ENCODE measurements at places on chromosomes 6 and 20. TPM values are rescaled to one million over a fixed set of nuclear protein-coding genes. Genes with fewer than 3 reads are reported as not detected.

FKBP1C gene
- 1.0 TPM for total RNA-seq

DNA sequence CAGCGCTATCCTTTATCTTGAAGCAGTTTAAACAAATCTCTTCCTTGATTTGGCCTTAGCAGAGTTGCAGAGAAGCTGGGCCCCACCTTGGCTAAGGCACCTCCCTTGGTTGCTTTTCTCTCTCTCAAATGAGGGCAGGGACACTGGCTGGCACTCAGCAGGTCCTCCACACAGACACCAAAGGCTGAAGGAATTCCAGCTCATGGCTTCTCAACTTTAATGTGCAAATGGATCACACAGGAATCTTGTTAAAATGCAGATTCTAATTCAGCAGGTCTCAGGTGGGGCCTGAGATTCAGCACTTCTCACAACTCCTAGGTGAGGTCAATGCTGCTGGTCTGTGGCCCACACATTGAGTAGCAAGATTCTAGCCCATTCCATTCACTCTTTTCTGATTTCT, 25.7 kb downstream of the RIMS4 start:
- H3K27me3 ChIP-seq: peaks cover 3% of the 10 kb centered on the region
- H3K27ac ChIP-seq: no peak overlapping the region
- H3K4me1 ChIP-seq: peaks cover 5% of the 10 kb centered on the region
- H3K36me3 ChIP-seq: no peaks in the 10 kb centered on the region
- no peak for DNase-seq
- no peak overlapping the region for H3K4me3 ChIP-seq

DNA sequence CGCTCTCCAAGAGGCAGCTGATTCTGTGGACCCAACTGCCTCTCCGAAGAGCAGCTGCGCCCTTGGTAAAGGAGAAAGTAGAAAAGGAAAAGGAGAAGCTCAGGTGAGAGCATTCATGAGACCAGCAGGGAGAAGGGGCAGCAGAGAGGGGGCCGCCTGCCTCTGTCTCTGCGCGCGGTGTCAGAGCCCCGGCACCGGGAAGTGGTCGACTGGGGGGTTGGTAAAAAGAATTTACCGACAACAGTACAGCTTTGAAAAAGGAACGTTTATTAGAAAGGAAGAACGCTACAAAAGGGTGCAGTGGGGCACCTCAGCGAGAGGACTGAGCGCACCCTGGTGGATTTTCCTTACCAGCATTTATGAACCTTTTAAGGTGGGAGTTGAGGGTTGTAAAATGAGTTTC, 61.9 kb downstream of the GPR6 start:
- H3K36me3 ChIP-seq: no peaks in the 10 kb centered on the region
- H3K27me3 ChIP-seq: peaks cover 7% of the 10 kb centered on the region
- H3K4me1 ChIP-seq: peaks cover 28% of the 10 kb centered on the region

- no peak overlapping the region for H3K4me3 ChIP-seq
- no peaks in the 10 kb centered on the region for H3K27me3 ChIP-seq
- no peak for DNase-seq
Measured at GRCh38 chr6:53246924-53247323, 98.3 kb upstream of the GCM1 start.

SOX18 gene
- 149 TPM for total RNA-seq

DEFB118 gene
- not detected for total RNA-seq

GRCh38 chr6:10578723-10579122, 57.6 kb downstream of the GCNT2 start:
- DNase-seq: no peak
- H3K27me3 ChIP-seq: peaks cover 3% of the 10 kb centered on the region
- no peak overlapping the region for H3K4me3 ChIP-seq
- H3K27ac ChIP-seq: no peak overlapping the region
- peaks cover 32% of the 10 kb centered on the region for H3K36me3 ChIP-seq

MGME1 gene
- 17.5 TPM for total RNA-seq

- peaks cover 6% of the 10 kb centered on the region for H3K27me3 ChIP-seq
- no peaks in the 10 kb centered on the region for H3K4me1 ChIP-seq
- no peak overlapping the region for H3K4me3 ChIP-seq
- no peak for DNase-seq
- no peaks in the 10 kb centered on the region for H3K36me3 ChIP-seq
Measured at GRCh38 chr6:163717106-163717764, 302.7 kb downstream of the QKI start.

DNA sequence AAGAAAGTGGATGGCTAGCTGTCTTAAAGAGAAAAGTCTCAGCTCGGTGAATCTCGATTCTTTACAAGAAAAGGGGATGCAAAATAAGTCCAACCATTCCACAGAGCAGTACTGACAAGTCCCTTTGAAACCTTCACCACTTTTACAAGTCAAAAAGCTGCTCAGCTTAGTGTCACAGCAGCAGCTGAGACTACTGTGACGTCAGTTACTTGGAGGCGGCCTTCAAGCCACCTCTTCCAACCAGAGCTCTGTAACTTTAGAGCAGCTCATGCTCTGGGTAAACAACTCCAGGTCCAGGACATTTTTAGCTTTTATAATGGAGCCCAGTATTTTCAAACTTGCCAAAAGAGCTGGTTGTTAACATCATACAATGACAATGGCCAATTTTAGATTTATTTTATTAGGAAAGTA, at the start of gene KIAA0408:
Gene KIAA0408, minus strand, starts transcription at position 159 of the 411 bp plus-strand sequence. CDS start 5,408 bp downstream, outside the sequence.
- no peaks in the 10 kb centered on the region for H3K4me1 ChIP-seq
- H3K27me3 ChIP-seq: no peaks in the 10 kb centered on the region
- no peaks in the 10 kb centered on the region for H3K36me3 ChIP-seq
- DNase-seq: no peak

OR2J3 gene
- not detected for total RNA-seq

DNA sequence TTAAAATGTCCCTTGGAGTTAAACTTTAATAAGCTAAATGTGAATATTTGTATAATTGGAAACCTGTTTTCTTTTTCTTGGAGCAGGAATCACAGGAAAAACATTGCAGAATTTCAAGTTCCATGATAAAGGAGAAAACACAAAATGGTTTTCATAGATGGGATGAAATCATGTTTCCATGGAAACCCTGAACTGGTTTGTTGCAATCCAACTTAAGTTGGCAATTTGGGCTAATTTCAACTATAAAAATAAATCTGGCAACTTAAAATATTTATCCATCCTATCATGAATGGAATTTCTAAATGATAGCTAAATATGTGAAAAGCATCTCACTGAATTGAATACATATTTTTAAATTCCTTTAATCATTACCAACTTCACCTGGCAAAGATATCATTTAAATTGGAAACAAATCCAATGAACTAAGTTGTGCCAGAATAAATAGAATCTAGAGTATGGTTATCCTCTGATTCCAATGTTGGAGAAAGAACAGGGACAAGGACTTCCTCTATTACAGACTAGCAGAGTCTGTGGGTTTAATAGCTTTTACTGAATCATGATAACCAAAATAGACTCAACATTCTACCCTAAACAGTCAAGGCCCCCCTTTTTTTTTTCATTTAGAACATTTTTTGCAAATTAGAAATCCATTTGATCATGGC, 33.2 kb downstream of the COL21A1 start:
- no peak overlapping the region for H3K4me3 ChIP-seq
- no peaks in the 10 kb centered on the region for H3K36me3 ChIP-seq
- H3K27ac ChIP-seq: no peak overlapping the region
- H3K4me1 ChIP-seq: no peaks in the 10 kb centered on the region
- no peaks in the 10 kb centered on the region for H3K27me3 ChIP-seq
- DNase-seq: no peak

DNA sequence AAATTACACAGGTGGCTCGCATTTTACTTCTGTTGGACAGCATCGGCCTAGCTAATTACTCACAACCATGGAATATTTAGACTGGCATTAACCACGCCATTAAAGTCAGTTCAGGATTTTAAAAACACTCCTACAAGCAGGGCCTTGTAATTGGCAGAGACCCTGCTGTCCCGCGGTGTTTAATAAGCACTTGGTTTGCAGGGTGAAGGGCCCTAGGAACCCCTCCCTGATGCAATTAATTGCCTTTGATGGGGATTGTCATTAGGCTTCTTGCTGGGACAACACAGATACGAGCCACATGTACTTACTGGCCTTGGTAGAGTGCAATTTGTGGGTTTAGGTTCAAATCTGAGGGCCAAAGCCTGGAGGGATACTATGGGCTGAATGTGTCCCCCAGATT, 7.8 kb upstream of the VSTM2L start:
- H3K4me1 ChIP-seq: no peaks in the 10 kb centered on the region
- no peak for DNase-seq
- H3K27me3 ChIP-seq: peaks cover 4% of the 10 kb centered on the region
- no peak overlapping the region for H3K27ac ChIP-seq
- H3K4me3 ChIP-seq: no peak overlapping the region
- no peaks in the 10 kb centered on the region for H3K36me3 ChIP-seq

DNA sequence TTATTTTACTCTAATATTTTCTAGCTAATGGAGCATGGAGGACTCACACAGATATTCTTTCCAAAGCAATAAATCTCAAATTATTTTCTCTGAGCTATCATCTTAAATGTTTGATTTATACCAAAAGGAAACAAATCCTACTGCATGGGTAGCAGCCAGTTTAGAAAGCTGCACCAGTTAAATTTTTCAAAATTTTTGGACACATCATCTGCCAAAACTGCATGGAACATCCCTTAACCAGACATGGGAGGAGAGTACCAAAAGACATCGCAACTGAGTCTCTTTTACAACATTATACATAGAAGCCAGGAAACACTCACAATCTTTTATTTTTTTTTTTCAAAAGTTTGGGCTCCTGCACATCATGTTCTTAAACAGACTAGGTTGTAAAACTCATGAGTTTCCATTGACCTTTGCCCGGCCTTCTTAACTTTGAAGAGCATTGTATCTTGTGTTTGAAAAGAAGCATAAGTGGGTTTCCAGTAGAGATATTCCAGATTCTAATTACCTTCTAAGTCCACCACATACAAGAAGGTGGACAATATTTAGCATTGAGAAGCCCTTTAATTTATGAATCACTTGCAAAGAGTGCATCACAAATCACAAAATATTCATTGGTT, 87.7 kb upstream of the HMGCLL1 start:
- peaks cover 3% of the 10 kb centered on the region for H3K4me1 ChIP-seq
- H3K27ac ChIP-seq: no peak overlapping the region
- no peak overlapping the region for H3K4me3 ChIP-seq
- no peaks in the 10 kb centered on the region for H3K27me3 ChIP-seq

DNA sequence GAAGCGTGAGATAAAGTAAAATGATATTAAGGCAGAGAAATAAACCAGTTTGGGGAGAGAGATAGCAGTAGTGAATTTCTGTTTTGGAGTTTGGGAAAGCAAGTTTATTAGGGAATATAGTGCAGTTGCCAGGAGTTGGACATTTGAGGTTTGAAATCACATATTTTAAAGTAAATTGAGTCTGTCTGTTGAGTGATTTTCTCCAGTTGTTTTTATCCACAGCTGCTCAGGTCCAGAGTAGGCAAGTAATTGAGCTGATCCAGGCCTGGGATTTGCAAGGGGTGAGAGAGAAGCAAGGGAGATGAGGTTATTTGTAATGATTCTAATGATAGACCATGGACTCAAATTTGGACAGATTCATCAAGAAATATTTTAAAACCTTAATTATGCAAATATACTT, 481.9 kb downstream of the UTRN start:
- DNase-seq: no peak
- H3K27me3 ChIP-seq: peaks cover 2% of the 10 kb centered on the region
- H3K27ac ChIP-seq: no peak overlapping the region

PLA2G7 gene
- 0.21 TPM for total RNA-seq

DNAH8 gene
- total RNA-seq: 0.05 TPM

LY6G6C gene
- 0.28 TPM for total RNA-seq

SLC17A9 gene
- 7.0 TPM for total RNA-seq

TEAD3 gene
- total RNA-seq: 6.3 TPM

CCN6 gene
- total RNA-seq: not detected

KCNQ5 gene
- 0.08 TPM for total RNA-seq
